Dermis microvascular lymphatic vessel endothelial cell (primary cell): ENCODE measurements at places on chromosomes 4 and X. TPM values are rescaled to one million over a fixed set of nuclear protein-coding genes. Genes with fewer than 3 reads are reported as not detected.

The CCNB3 gene
- total RNA-seq = 0.13 and 0.26 TPM in 2 replicates

GRCh38 chr4:89661173-89661899 lies 175.6 kb downstream of the SNCA start:
- DNase-seq = no peak

The IGFBP7 gene
- total RNA-seq = 598 and 1,706 TPM in 2 replicates

DNA sequence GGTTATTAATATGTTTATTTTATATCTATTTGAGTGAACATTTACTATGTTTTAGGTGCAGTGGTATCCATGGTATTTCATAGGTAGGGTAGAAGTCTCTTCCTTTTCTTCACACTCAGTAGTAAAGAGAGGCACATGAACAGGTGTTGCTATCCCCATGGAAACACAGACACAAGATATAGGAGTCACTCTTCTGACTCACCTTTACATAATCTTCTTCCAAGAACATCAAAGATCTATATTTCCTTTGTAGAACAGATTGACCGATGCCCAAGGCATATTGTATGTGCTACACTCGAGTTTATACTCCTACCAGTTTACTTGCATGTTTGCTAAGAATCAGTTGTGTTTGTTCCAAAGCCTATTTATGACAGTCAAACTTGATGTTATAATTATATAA lies 1997.4 kb downstream of the C4orf33 start:
- DNase-seq = no peak

- DNase-seq = no peak
These were observed 574.8 kb upstream of the DIPK2B start for GRCh38 chrX:45775468-45775867.

The HHIP gene
- total RNA-seq = 90.9 and 127 TPM in 2 replicates

- peak; percentile 36 for DNase-seq
These were observed 223.1 kb upstream of the DMD start for GRCh38 chrX:33434256-33435092.

- no peak for DNase-seq
These were observed 12.5 kb upstream of the SEL1L3 start for GRCh38 chr4:25875281-25875745.

The SMPX gene
- total RNA-seq = not detected in 2 replicates

GRCh38 chr4:33080275-33080674 lies 2360.1 kb downstream of the PCDH7 start:
- no peak for DNase-seq

The RBMX gene
- total RNA-seq = 140 and 159 TPM in 2 replicates

The CCNQ gene
- total RNA-seq = 37.3 and 39.0 TPM in 2 replicates

GRCh38 chr4:126794363-126794762 lies 838.4 kb upstream of the INTU start:
- DNase-seq = no peak

- DNase-seq = no peak
These were observed 48.5 kb upstream of the EGFL6 start for GRCh38 chrX:13520936-13521335.

- DNase-seq = no peak
These were observed 19.9 kb downstream of the VSIG4 start for GRCh38 chrX:66019974-66020373.

DNA sequence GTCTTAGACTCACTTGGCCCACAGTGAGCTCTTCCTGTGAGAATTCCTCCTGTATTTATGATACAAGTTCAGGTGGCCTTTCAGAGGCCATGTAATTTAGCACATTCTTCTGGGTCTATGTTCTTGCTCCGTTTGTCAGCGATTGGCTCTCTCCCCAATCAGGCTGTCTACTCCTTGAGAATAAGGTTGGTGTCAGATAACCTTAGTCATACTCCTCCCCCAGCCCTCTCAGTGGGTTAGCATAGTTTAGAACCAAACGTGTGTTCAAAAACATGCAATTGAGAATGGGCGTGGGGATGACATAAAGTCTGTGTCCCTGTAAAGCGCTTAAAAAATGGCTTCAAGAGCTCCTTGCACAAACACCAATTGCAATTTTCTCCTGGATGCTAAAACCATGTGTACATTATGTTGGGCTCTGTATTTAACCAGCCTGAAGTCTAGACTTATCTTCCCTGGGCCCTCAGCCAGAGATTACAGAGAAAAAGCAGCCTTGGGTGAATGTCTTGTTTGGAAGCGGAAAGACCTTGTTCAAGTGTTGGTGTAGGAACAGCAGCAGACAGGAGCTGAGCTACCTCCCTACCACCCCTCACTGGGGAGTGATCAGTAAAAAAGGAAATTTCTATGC lies 9.9 kb upstream of the CT47C1 start:
- no peak for DNase-seq

GRCh38 chr4:56082829-56083228 lies 134.1 kb downstream of the CEP135 start:
- DNase-seq = no peak

The TRIM75 gene
- not detected in 2 replicates for total RNA-seq
